Airway epithelial cell (primary cell): ENCODE measurements at places on chromosomes 4 and X. TPM values are rescaled to one million over a fixed set of nuclear protein-coding genes. Genes with fewer than 3 reads are reported as not detected.

SPIN2A gene
- total RNA-seq: 0.07 TPM in 1 of 2 replicates, not detected in the other

STK32B gene
- not detected in 2 replicates for total RNA-seq

TTC29 gene
- not detected in 2 replicates for total RNA-seq

CXCR3 gene
- total RNA-seq: not detected in 2 replicates

ITIH6 gene
- not detected in 2 replicates for total RNA-seq

SHISA3 gene
- total RNA-seq: 0.21 and 0.46 TPM in 2 replicates

MEPE gene
- not detected in 2 replicates for total RNA-seq

CORIN gene
- 0.05 and 0.42 TPM in 2 replicates for total RNA-seq
